ENCODE measurements at places on chromosomes 3 and 15. TPM values are rescaled to one million over a fixed set of nuclear protein-coding genes. Genes with fewer than 3 reads are reported as not detected.

Gene MLF1
- total RNA-seq, result 8.7 TPM

Gene RBMS3
- 49.4 TPM for total RNA-seq

Gene GRK7
- not detected for total RNA-seq

Gene CPLX3
- not detected for total RNA-seq

Gene AMOTL2
- 135 TPM for total RNA-seq

Gene MST1R
- total RNA-seq, result 38.5 TPM

Gene LRRC3B
- total RNA-seq, result not detected

Gene LSAMP
- total RNA-seq, result 17.8 TPM

- H3K27ac ChIP-seq, result no peak overlapping the region
- no peaks in the 10 kb centered on the region for H3K27me3 ChIP-seq
- no peak overlapping the region for H3K4me3 ChIP-seq
- no peaks in the 10 kb centered on the region for H3K4me1 ChIP-seq
- DNase-seq, result no peak
These were observed 376.3 kb downstream of the GAP43 start for GRCh38 chr3:115999613-116000012.

- H3K27me3 ChIP-seq, result no peaks in the 10 kb centered on the region
- no peak for DNase-seq
- peaks cover 4% of the 10 kb centered on the region for H3K4me1 ChIP-seq
- H3K27ac ChIP-seq, result no peak overlapping the region
These were observed 77.6 kb downstream of the POLR2M start for GRCh38 chr15:57784081-57784511.

GRCh38 chr15:67143646-67144045 is 78.2 kb downstream of the SMAD3 start:
- no peak overlapping the region for H3K4me3 ChIP-seq
- no peaks in the 10 kb centered on the region for H3K36me3 ChIP-seq
- H3K27me3 ChIP-seq, result no peaks in the 10 kb centered on the region

- DNase-seq, result no peak
- H3K27me3 ChIP-seq, result peaks cover 17% of the 10 kb centered on the region
- H3K36me3 ChIP-seq, result no peaks in the 10 kb centered on the region
- no peak overlapping the region for H3K27ac ChIP-seq
- H3K4me3 ChIP-seq, result no peak overlapping the region
These were observed 229.4 kb upstream of the AZI2 start for GRCh38 chr3:28577941-28578500.

GRCh38 chr3:35216501-35217266 is 422.6 kb upstream of the ARPP21 start:
- no peak overlapping the region for H3K4me3 ChIP-seq
- DNase-seq, result peak; percentile 31
- H3K27me3 ChIP-seq, result no peaks in the 10 kb centered on the region
- H3K36me3 ChIP-seq, result no peaks in the 10 kb centered on the region
- H3K4me1 ChIP-seq, result no peaks in the 10 kb centered on the region
- no peak overlapping the region for H3K27ac ChIP-seq

- no peak overlapping the region for H3K4me3 ChIP-seq
- H3K36me3 ChIP-seq, result no peaks in the 10 kb centered on the region
These were observed 173.1 kb downstream of the MFSD1 start for GRCh38 chr3:158974904-158975303.

- no peaks in the 10 kb centered on the region for H3K4me1 ChIP-seq
- H3K27me3 ChIP-seq, result no peaks in the 10 kb centered on the region
- no peak for DNase-seq
- no peaks in the 10 kb centered on the region for H3K36me3 ChIP-seq
- H3K27ac ChIP-seq, result no peak overlapping the region
- H3K4me3 ChIP-seq, result no peak overlapping the region
These were observed 78.5 kb downstream of the TMCO5A start for GRCh38 chr15:38012894-38013293.

DNA sequence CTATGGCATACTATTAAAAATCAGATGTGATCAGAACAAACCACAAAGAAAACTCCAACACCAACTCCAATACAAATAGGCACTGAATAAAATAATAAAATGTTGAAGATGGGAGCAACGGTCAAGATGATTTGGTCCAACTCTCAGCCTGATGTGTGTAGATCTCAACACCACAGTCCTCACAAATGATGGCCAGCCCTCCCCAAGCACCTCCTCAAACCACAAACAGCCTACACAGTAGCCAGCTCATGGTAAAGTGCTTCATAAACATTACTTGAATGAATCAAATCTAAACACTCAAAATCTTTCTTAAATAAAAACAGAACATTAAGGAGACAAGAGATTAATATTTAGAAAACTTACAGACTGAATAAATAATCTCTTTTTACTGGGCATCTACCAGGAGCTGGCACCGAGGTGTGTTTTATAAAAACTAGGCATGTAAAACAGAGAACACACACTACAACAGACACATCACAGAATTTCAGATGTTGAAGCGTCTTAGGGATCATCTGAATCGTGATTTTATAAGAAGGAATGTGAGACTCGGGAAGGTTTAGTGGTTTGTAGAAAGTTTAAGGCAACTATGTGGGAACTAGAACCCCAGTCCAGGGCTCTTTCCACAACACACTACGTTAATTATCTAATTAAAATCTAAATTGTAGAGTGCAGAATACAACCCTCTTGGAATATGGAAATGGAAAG is 102.4 kb downstream of the MYLK start:
- no peak overlapping the region for H3K4me3 ChIP-seq
- no peak overlapping the region for H3K27ac ChIP-seq

DNA sequence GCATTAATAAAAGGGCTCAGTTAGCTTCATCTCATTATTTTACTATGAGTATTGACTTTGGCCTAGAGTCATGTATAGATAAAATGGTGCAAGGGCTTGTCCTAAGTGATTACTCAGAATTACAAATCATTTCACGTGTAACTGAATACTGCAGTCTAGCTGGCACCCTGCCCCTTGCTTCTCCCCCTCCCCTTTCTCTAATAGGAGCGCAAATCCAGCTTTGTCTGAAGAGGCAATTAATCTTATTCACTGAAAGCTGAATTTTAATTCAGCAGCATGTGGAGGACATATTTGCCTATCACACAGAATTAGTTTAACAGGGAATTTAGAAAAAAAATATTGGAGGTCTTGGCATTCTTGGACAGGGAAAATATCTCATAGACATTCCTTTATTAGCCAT is 412.1 kb upstream of the DPH6 start:
- no peaks in the 10 kb centered on the region for H3K4me1 ChIP-seq
- H3K4me3 ChIP-seq, result no peak overlapping the region
- DNase-seq, result no peak
- no peak overlapping the region for H3K27ac ChIP-seq
- no peaks in the 10 kb centered on the region for H3K36me3 ChIP-seq

DNA sequence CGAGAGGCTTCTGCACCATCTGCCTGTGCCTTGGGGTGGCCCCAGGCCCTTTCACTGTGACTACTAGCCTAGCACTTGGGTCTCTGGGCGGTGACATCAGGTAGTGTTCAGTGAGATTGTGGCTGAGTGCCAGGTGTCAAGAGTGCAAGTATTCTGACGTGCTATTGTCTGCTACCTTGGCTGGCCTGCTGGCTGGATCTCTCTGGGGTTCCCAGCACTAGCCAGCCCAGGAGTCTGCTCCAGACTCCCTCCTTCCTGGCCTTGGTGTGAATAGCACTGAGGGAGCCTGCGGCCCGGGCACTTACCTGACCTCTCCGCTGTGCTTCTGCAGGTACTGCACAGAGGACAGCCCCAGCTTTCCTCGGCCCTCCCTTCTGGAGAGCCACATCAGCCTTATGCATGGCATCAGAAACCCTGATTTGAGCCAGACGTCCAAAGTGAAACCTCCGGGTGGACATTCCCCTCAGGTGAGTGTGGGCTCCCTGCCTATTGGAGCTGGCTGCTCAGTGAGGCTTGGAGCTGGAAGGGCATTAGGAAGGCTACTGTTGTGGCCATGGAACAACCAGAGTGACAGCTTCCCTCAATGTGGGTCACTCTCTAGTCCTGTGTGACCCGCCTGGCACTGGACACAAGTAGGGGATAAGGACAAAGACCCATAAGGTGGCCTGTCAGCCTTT is 17.5 kb upstream of the ALPK3 start:
- H3K27ac ChIP-seq, result no peak overlapping the region
- H3K27me3 ChIP-seq, result no peaks in the 10 kb centered on the region
- H3K4me3 ChIP-seq, result no peak overlapping the region
- H3K4me1 ChIP-seq, result no peaks in the 10 kb centered on the region

DNA sequence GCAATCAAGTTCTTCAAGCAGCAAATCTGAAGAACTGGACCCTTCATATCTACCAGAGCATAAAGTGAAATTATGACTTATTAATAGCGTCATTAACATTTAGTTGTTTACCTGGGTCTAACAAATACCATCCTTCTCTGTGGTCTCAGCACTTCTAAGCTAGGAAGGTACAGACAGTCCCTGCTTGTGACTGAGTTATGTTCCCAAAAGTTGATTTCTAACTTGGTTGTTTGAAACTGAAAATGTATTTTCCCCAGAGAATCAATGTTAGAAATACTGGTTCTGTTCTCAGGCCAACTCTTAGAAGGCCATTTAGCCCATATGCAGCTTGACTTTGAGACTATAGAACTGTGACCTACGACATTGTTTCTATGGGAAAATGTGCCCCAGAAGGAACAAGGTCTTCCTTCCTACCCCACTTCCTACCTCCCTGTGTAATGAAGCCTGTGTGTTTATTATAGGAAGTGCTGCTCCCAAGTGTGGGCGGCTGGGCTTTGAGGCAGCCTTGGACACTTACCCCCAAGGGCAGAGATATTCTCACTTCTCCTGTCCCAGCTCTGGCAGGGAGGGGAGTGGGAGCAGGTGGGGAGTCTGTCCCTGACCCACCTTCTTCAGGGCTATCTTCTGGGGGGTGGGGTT is 12.2 kb upstream of the MAPK6 start:
- H3K27ac ChIP-seq, result peak overlapping the region; percentile 52
- H3K36me3 ChIP-seq, result no peaks in the 10 kb centered on the region
- H3K4me3 ChIP-seq, result no peak overlapping the region

GRCh38 chr3:74331711-74332110 is 282.7 kb downstream of the CNTN3 start:
- H3K4me1 ChIP-seq, result no peaks in the 10 kb centered on the region
- H3K36me3 ChIP-seq, result no peaks in the 10 kb centered on the region
- no peaks in the 10 kb centered on the region for H3K27me3 ChIP-seq
- DNase-seq, result no peak

GRCh38 chr15:81281766-81282605 is 42.0 kb downstream of the STARD5 start:
- H3K4me3 ChIP-seq, result no peak overlapping the region
- no peaks in the 10 kb centered on the region for H3K27me3 ChIP-seq
- no peak for DNase-seq
- H3K27ac ChIP-seq, result no peak overlapping the region

GRCh38 chr15:101167411-101167752 is 84.5 kb downstream of the CHSY1 start:
- H3K27ac ChIP-seq, result peak overlapping the region; percentile 89
- no peaks in the 10 kb centered on the region for H3K36me3 ChIP-seq
- peak overlapping the region; percentile 16 for H3K4me3 ChIP-seq
- H3K4me1 ChIP-seq, result peaks cover 47% of the 10 kb centered on the region
- DNase-seq, result no peak
- no peaks in the 10 kb centered on the region for H3K27me3 ChIP-seq

- peaks cover 18% of the 10 kb centered on the region for H3K27me3 ChIP-seq
- H3K4me1 ChIP-seq, result peaks cover 27% of the 10 kb centered on the region
- H3K4me3 ChIP-seq, result peak overlapping the region; percentile 62
- no peak overlapping the region for H3K27ac ChIP-seq
- peak; percentile 71 for DNase-seq
These were observed 16.0 kb upstream of the ADIPOQ start for GRCh38 chr3:186826410-186826975.

DNA sequence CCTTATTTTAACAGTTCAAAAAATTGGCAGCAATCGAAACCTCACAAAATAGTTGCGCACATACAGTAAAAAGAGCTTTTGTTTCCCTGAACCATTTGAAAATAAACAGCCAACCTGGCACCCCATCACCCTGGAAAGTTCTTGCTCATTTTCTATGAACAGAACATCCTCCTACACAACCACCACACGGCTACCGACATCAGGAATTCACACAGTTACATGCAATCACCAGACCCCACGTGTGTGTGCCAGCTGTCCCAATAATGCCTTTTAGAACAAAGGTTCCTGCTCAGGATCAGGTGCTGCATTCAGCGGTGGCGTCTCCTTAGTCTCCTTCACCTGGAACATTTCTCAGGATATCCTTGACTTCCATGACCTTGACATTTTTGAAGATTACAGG is 186.5 kb downstream of the KLF13 start:
- H3K27ac ChIP-seq, result no peak overlapping the region

- H3K4me1 ChIP-seq, result no peaks in the 10 kb centered on the region
- H3K27ac ChIP-seq, result no peak overlapping the region
- no peak overlapping the region for H3K4me3 ChIP-seq
- H3K27me3 ChIP-seq, result no peaks in the 10 kb centered on the region
- no peaks in the 10 kb centered on the region for H3K36me3 ChIP-seq
These were observed 329.1 kb upstream of the TPRG1 start for GRCh38 chr3:188842639-188843038.

DNA sequence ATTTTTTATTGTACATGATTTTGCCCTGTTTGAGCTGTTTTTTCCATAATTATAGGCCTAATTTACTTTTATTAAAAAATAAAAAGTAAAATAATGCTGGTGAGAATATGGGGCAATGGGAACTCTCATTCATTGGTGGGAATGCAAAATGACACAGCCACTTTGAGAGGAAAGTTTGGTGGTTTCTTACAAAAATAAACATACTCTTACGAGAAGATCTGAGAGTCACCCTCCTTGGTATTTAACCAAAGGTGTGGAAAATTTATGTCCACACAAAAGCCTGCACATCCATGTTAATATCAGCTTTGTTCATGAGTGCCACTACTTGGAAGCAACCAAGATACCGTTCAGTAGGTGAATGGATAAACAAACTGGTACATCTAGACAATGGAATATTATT is 9.8 kb downstream of the MUC13 start:
- no peaks in the 10 kb centered on the region for H3K4me1 ChIP-seq
- H3K27me3 ChIP-seq, result no peaks in the 10 kb centered on the region
- DNase-seq, result no peak
- H3K4me3 ChIP-seq, result no peak overlapping the region
- H3K36me3 ChIP-seq, result no peaks in the 10 kb centered on the region
- no peak overlapping the region for H3K27ac ChIP-seq

GRCh38 chr3:37466660-37467359 is 292.4 kb upstream of the LRRFIP2 start:
- DNase-seq, result no peak
- no peak overlapping the region for H3K4me3 ChIP-seq
- no peaks in the 10 kb centered on the region for H3K27me3 ChIP-seq
- no peaks in the 10 kb centered on the region for H3K36me3 ChIP-seq

Measured in upper lobe of left lung (tissue), 6 donors.